ENCODE measurements at places on chromosomes 6 and 20.

- DNase-seq: no peak
These were observed 658.9 kb upstream of the NOX3 start for GRCh38 chr6:156114541-156114940.

DNA sequence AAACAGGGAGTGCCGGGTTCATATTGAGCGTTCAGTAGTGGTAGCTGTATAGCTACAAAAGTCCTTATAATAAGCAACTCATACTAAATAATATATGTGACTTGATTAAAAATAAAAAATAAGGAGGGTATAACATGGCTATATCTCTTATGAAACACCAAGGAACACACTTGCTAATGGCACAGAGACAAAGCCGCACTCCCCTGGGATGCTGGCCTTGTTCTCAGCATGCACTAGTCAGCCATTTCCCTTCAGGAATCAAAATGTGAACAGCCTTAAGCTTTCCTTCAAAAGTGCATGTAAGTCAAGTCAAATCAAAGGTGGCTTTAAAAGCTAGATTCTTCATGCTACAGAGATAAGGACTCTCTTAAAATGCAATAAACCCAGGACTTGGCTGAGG, 9.4 kb downstream of the HMGCLL1 start:
- no peak for DNase-seq

DNA sequence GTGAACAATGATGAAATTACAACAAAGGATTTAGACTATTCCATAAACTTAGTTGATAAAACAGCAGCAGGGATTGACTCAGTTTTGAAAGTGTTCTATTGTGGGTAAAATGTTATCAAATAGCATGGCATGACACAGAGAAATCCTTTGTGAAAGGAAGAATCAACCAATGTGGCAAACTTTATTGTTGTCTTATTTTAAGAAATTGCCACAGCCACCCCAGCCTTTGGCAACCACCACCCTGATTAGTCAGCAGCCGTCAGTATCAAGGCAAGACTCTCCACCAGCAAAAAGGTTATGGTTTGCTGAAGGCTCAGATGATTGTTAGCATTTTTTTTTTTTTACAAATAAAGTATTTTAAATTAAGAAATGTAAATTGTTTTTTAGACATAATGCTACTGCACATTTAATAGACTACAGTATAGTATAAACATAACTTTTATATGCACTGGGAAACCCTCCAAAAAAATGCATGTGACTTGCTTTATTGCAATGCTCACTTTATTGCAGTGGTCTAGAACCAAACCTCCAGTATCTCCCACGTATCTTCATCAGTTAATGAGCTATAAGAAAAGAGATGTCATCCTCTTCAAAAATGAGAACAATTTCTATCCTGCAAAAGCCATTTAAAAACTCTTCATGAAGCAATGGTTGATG, 162.7 kb downstream of the SOBP start:
- no peak for DNase-seq

GRCh38 chr6:31350196-31351032, 6.6 kb downstream of the HLA-B start:
- DNase-seq: peak; percentile 12

DNA sequence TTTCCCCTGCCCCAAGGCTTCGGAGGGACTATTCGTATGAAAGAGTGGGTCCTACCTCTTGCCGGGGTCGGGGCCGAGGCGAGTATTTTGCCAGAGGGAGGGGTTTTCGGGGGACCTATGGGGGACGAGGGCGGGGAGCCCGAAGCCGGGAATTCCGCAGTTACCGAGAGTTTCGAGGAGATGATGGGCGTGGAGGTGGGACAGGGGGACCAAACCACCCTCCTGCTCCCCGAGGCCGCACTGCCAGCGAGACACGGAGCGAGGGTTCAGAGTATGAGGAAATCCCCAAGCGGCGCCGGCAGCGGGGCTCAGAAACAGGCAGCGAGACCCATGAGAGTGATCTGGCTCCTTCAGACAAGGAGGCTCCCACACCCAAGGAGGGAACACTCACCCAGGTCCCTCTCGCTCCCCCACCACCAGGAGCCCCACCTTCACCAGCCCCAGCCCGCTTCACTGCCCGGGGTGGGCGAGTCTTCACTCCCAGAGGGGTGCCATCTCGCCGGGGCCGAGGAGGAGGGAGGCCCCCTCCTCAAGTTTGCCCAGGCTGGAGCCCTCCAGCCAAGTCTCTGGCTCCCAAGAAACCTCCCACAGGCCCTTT, 11.3 kb downstream of the PRRC2A start:
- DNase-seq: no peak

DNA sequence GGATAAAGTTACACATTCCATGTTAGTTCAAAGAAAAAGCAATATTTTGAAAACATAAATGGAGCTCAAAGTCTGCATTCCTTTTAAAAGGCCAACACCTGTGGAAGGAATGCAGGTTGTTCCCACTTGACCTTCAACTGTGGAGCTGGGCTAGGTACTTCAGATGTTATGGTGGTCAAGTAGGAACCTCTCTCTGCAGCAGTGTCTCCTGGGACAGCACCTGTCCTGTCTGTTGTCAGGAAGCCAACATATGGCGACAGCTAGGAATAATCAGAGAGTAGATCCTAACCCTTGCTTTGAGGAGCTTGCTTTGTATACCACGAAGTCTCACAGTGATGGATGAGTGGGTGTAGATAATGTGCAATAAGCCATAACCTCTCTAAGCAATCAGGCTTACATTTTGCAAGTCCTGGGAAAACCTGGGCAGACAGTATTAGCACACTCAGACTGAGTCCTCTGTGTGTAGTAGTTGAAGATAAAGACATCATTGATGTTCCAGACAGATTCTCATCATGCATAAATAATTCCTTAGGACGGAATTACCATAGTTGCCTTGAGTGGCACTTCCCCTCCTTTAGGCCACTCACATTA, 347.5 kb downstream of the PRL start:
- DNase-seq: peak; percentile 68

GRCh38 chr20:6439737-6440442, 317.1 kb upstream of the FERMT1 start:
- DNase-seq: no peak

- no peak for DNase-seq
These were observed 24.1 kb downstream of the HLA-C start for GRCh38 chr6:31247813-31248212.

DNA sequence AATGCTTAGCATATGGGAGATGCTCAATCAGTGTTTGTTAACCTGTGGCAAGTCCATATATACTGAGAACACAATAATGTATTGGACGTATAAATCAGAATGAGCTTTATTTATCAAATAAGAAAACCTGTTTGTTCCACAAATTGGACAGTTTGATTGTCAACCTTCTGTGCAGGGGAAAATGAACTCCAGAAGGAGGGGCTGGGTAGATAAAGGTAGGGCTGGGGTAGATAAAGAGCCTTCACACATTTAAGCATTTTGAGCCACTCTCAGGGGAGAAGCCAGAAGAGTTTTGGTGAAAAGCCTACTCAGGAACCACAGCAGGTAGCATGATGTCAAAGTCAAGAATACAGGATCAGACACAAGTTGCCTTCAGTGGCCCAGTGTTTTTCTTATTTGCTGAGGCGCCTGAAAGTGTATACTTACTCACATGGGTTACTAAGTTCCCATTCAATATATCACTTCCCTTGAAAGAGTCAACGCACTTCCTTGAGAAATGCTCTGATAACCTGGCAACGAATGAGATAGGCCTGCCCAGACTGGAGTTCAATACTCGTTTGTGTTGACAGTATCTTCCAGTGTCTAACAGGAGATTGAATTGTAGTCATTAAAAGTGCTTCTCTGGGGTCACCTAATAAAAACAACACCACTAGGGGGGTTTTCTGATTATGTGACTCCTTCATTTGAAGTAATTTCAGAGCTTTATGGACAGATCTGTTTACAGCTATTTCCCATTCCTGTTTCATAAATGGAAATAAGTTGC, 263.9 kb upstream of the CITED2 start:
- no peak for DNase-seq

DNA sequence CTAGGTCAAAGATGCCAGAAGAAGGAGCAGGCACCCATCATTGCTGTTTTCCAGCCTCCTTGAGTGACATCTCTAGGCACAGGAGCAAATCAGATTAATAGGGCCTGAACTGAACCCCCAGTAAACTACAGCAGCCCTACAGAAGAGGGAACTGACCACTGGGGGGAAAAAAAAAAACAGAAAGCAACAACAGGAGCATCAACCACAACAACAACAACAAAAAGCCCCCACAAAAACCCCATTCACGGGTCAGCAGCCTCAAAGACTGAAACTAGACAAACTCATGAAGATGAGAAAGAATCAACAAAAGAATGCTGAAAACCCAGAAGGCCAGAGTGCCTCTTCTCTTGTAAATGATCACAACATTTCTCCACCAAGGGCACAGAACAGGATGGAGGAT, 537.4 kb upstream of the BTBD3 start:
- DNase-seq: no peak

DNA sequence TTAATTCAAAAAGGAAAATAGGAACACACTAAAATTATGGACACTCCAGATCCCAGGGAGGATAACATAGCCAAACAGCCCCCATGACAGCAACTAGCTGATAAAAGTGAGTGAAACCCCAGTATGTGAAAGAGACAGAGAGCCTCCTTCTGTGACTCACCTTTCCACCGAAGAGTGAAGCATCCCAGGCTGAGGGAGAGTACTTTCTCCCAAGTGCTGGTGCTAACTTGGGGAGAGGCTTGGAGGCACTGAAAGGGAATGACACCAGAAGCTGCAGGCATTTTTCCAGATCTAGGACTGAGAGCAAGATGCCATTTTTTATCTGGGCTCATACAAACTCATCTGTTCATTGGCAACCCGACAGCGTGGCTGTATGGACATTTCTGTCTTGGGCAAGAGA, 339.8 kb downstream of the HTR1B start:
- peak; percentile 6 for DNase-seq

GRCh38 chr6:94511502-94512088, 1065.7 kb upstream of the MANEA start:
- DNase-seq: no peak

DNA sequence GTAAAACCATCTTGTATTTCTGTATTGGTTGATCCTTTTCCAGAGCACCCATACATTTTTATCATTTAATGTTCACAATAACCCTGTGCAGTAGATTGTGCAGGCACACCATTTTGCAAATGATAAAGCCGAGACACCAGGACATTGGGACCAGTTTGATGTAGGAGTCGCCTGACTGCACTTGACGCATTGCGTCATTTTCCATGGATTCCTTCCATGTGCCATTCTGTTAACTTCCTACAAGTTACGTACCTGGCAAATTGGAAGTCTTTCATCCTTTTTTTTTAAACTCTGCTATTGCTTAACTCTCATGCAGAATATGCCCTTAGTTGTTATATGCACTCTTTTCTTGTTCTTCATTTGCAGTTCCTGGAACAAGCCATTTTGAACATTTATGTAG, 43.0 kb downstream of the PRPH2 start:
- no peak for DNase-seq

GRCh38 chr6:125346201-125346925, 44.6 kb upstream of the HDDC2 start:
- DNase-seq: no peak

DNA sequence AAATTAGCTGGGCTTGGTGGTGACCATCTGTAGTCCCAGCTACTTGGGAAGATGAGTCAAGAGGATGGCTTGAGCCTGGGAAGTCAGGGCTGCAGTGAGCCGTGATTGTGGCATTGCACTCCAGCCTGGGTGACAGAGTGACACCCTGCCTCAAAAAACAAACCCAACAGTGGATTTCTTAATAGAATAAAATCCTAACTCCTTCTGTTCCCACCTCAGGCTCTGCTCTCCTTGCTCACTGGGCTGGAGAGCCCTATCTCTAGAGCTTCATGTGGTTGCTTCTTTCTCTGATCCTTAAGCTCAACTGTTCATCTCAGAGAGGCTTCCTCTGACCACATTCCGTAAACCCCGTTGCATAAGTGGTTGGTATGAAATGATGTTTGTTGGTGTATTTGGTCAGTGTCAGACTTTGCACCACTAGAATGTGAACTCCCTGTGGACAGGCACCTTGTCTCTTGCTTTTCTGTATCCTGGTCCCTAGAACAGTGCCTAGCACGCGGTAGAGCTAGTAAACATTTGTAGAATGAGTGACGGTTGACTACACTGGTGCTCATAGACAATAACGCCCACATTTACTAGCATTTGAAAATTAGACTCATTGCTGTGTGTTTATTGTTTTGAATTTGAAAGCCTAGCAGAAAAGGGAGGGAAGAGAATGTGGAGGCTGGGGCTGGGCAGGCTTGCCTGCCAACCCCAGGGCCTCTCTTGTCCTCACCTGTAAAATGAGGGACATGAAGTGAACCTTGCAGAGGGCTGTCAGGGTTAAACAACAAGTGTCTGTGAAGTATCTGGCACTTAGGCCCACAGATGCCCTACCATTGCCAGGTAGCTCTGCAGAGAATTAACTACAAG, 4.2 kb downstream of the MAPRE1 start:
- DNase-seq: peak; percentile 51

DNA sequence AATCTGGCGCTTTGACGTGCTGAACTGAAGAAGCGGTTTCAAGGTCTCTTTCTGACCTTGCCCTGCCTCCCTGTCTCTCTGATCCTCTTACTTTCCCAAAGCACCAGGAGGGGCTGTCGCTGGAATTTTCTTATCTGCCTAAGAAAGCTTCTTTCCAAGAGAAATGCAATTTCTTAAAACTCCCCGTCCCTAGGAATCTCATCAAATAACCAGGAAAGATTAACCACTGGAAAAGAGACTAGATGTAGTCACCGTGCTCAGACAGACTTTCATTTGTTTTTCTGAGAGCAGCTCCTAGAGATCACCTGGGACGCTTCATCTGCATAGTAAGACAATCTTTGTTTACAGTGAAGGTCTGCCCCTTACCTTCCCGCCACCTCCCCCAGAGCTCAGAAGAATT, 38.6 kb downstream of the PDYN start:
- no peak for DNase-seq

GRCh38 chr6:14113976-14114375, 3.6 kb upstream of the CD83 start:
- no peak for DNase-seq

All from mesenchymal stem cell (in vitro differentiated cells and primary cell).